Chondrocyte (in vitro differentiated cells): ENCODE measurements at places on chromosomes 3 and 15. TPM values are rescaled to one million over a fixed set of nuclear protein-coding genes. Genes with fewer than 3 reads are reported as not detected.

Gene ZNF770
- 33.8 to 37.6 TPM (median 34.6 TPM) in 3 replicates for total RNA-seq

Gene PRRT3
- total RNA-seq, result 3.9 to 7.6 TPM (median 3.9 TPM) in 3 replicates

Gene GOLGA6D
- total RNA-seq, result 0.15 TPM in 1 of 3 replicates, not detected in the others

GRCh38 chr3:143120716-143121240, 1.2 kb downstream of the CHST2 start:
- no peak for DNase-seq
